ENCODE measurements at places on chromosomes 1 and 21.

DNA sequence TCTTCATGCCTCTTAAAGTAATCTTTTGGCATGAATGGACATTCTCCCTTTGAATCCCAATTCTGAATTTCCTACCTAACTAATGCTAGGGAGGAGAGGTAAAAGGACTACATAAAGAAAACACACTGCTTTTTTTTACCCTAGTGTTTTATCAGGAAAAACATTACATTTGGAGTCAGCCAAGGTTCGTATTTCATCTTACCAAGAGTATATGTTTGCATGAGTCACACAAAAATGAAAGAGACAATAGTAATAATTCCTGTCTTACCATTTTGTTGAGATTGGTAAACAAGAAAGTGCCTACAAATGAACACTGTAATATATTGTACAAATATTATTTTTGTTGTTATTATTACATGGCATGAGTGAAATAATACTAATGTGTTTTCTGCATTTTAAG is 112.9 kb upstream of the WARS2 start:
- DNase-seq: no peak

DNA sequence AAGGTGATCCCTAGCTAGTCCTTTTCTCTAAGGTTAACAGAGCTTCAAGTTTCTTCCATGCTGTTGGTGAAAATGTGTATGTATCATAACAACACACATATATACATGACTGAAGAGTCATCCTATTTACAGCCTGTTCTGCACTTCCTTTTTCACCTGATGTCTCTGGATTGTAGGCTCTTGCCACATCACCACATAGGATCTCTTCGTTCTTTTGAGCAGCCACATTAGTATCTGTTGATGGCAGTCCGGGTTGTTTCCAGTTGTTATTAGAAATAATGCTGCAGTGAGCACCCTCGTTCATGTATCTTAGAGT is 19.7 kb downstream of the MRPL37 start:
- no peak for DNase-seq

DNA sequence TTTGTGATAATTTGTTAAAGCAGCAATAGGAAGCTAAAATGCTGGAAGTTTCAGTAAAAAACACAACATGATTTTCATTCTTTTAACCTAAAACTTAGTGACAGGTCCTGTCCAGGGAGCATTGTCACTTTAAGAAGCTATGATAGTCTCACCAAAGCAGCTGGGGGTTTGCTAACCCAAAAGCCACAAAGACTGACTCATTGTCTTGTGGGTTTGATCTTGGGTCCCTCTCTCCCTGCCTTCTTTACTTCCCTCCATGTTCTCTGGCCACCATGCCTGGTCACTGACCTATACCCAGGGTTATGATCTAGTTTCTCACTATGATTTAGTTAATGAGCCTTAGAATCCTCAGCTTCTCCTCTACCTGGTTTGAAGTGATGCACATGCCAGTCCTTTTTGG is 213.5 kb upstream of the PTGFR start:
- DNase-seq: no peak

GRCh38 chr21:43308101-43308814 is 118.7 kb downstream of the SIK1 start:
- DNase-seq: peak; percentile 77

- no peak for DNase-seq
These were observed 576.5 kb upstream of the PLXNA2 start for GRCh38 chr1:208820580-208821212.

GRCh38 chr1:247368490-247369145 is 37.0 kb upstream of the ZNF496 start:
- no peak for DNase-seq

DNA sequence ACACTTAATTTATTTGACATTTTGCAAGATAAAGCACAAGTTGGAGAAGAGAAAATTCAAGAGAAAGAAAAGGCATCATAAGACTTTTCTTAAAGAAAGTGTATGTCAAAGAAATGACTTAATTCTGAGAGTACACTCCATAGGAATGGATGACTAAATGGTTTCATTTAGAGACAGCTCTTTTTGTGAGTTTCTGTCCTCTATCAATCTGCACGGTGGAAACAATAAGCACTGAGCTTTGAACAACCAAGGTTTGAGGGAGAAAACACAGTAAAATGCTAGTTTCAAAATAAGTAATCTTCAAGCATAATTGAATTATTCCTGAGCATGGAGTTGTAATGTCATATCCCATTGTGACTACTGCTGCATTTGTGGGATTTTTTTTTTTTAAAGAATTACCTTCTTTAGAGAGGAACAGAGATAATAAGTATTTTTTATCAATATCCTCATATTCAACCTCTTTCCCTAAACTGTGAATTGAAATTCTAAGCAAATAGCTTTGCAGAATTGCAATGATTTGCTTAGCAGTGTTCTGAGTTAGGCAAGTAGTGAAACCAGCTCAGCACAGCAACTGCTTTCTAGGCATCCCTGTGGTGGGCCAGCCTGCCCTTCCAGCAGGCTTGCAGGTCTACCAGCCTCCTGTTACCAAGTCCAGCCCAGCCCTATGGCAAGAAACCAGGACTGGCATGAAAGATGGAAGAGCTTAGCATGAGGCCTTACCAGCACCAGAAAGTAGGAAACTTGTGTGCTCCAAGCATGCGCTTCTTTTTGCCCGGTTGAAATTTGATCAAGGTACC is 38.2 kb downstream of the KCNJ6 start:
- no peak for DNase-seq

DNA sequence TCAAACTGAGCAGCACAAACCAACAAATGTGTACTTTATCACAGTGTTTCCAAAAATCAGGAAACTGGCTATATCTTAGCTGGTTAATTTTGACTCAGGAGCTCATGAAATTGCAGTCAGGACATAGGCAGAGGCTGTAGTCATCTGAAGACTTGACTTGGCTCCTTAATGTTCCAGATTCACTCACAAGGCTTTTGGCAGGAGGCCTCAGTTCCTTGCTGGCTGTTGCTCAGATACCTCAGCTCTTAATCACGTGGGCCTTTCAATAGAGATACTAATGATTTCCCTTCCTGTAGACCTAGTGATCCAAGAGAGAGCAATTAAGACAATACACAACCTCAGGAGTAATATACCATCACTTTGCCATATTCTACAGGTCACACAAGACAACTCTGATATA is 537.7 kb downstream of the BRINP3 start:
- no peak for DNase-seq

- no peak for DNase-seq
These were observed 4.5 kb upstream of the PRDX1 start for GRCh38 chr1:45526135-45526644.

GRCh38 chr1:71223641-71224340 is 143.0 kb upstream of the ZRANB2 start:
- DNase-seq: no peak

DNA sequence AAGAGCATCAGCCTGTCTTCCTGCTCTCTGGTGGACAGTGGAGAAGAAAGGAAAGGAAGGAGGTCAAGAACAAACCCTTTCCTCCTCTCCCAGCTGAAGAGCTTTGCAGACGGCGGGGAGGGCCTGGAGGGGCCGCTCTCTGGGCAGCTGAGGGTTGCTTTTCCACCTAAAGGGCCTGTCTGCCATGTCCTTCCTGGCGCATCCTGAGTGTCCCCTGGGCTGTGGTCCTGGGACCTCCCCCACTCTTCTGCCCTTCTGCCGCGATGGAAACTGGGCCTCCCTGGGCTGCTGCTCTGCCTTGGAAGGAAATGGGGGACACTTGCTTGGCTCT is 107.0 kb downstream of the ETS2 start:
- no peak for DNase-seq

- no peak for DNase-seq
These were observed 56.1 kb upstream of the MRPS6 start for GRCh38 chr21:34017039-34017961.

- DNase-seq: no peak
These were observed 73.4 kb downstream of the SH3BGR start for GRCh38 chr21:39525129-39525528.

- DNase-seq: no peak
These were observed 45.7 kb downstream of the PAX7 start for GRCh38 chr1:18676332-18676781.

DNA sequence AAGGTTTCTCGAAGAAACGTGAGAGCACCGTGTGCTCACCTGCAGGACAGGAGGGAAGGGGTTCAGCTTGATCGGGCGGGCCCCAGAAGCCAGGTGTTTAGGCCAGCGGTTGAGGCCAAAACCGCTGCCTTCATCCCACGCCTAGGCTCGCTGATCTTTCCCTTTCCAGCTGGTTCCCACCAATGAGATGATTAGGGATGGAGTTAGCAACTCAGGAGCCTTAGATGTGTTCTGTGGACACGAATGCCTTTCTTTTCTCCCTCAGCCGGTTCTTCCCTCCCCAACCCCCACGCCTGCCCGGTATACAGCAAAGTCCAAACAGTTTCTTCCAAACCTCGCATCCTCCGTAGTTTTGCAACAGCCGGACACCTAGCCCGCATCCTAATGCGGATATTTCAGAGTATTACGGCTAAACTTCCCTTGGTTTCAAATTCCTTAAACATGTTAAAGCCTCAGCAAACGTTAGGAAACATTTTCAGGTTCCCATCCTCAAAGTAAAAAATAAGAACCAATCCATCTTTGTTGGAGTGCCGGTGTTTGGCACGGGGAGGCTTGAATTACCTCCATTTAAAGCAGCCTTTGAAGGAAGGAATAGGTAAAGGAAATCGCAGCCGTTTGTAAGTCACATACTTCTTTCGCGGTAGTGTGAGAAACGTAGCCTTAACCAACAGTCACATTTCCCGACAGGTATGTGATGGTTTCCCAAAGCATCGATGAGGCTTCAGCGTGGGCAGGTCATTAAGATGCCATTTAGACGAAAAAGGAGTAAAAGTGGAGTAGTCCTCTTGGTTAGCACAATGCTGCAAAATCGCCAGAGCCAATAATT is 1.1 kb downstream of the LRRC8C start:
- DNase-seq: no peak

GRCh38 chr1:237045278-237046016 is 3.5 kb downstream of the RYR2 start:
- no peak for DNase-seq

DNA sequence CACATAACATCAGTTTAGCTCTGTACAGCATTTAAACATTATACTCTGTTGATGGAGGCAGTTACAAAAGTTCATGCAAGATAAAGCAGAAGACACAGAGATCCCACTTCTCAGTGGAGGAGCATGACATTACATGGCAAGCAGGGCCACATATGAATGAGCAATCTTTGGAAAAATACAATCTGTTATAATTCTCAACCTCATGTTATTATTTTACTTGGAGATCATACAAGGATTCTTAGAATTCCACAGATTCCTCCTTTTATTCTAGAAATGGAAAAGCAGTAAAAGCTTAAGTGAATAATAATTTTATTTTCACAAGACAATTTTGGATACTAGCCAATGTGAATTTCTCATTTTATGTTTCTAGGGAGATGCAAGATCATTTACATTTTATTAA is 66.6 kb downstream of the IFI44 start:
- DNase-seq: no peak
